H1 (cell line): ENCODE measurements at places on chromosomes 11 and 22. TPM values are rescaled to one million over a fixed set of nuclear protein-coding genes. Genes with fewer than 3 reads are reported as not detected.

OR52E8 gene
- total RNA-seq = not detected in 2 replicates

FANCF gene
- total RNA-seq = 27.2 and 29.4 TPM in 2 replicates

ZNF70 gene
- total RNA-seq = 2.6 and 3.2 TPM in 2 replicates

MRGPRF gene
- 11.0 and 11.9 TPM in 2 replicates for total RNA-seq

FXYD6 gene
- 44.6 and 50.0 TPM in 2 replicates for total RNA-seq

DNA sequence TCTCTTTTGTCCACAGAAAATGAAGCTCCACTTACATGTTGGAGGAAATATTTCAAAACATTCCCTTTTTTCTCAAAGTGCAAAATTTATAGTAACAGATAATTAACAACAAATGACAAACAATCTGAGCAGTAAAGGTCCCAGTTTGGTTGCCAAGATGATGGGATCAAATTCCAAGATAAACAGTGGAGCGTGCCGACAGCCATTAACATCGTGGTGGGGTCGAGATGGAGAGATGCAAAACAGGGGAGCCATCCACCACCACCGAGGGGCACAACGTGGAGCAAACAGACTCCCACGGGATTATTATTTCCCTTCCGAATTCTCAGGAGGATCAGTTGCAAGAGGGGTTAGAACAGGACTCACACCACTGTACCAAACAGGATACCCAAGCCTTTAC is 17.2 kb downstream of the MPPED2 start:
- H3K36me3 ChIP-seq = no peaks in the 10 kb centered on the region
- H3K27ac ChIP-seq = no peak overlapping the region
- no peak overlapping the region for H3K4me3 ChIP-seq
- H3K4me1 ChIP-seq = peaks cover 3% of the 10 kb centered on the region; the same call in 1 of the 2 replicates
- H3K27me3 ChIP-seq = no peaks in the 10 kb centered on the region

GRCh38 chr11:35463331-35463751 is 44.0 kb upstream of the SLC1A2 start:
- peaks cover 4% of the 10 kb centered on the region; the same call in 1 of the 2 replicates for H3K4me1 ChIP-seq
- peaks cover 3% of the 10 kb centered on the region for H3K27me3 ChIP-seq
- no peak overlapping the region for H3K27ac ChIP-seq
- H3K36me3 ChIP-seq = no peaks in the 10 kb centered on the region
- DNase-seq = no peak
- no peak overlapping the region for H3K4me3 ChIP-seq

GRCh38 chr11:57312511-57313021 is 12.2 kb downstream of the TNKS1BP1 start:
- H3K27me3 ChIP-seq = no peaks in the 10 kb centered on the region
- H3K4me1 ChIP-seq = peaks cover 36% of the 10 kb centered on the region
- no peak for DNase-seq
- H3K36me3 ChIP-seq = peaks cover 20% of the 10 kb centered on the region
- H3K4me3 ChIP-seq = no peak overlapping the region

- H3K27ac ChIP-seq = no peak overlapping the region
- H3K36me3 ChIP-seq = peaks cover 8% of the 10 kb centered on the region
- no peak overlapping the region for H3K4me3 ChIP-seq
These were observed 20.1 kb upstream of the PLAAT2 start for GRCh38 chr11:63583357-63583677.

GRCh38 chr22:33302049-33302545 is 243.9 kb upstream of the SYN3 start:
- peak; percentile 64 for DNase-seq
- H3K27ac ChIP-seq = no peak overlapping the region
- no peak overlapping the region for H3K4me3 ChIP-seq
- H3K27me3 ChIP-seq = no peaks in the 10 kb centered on the region

DNA sequence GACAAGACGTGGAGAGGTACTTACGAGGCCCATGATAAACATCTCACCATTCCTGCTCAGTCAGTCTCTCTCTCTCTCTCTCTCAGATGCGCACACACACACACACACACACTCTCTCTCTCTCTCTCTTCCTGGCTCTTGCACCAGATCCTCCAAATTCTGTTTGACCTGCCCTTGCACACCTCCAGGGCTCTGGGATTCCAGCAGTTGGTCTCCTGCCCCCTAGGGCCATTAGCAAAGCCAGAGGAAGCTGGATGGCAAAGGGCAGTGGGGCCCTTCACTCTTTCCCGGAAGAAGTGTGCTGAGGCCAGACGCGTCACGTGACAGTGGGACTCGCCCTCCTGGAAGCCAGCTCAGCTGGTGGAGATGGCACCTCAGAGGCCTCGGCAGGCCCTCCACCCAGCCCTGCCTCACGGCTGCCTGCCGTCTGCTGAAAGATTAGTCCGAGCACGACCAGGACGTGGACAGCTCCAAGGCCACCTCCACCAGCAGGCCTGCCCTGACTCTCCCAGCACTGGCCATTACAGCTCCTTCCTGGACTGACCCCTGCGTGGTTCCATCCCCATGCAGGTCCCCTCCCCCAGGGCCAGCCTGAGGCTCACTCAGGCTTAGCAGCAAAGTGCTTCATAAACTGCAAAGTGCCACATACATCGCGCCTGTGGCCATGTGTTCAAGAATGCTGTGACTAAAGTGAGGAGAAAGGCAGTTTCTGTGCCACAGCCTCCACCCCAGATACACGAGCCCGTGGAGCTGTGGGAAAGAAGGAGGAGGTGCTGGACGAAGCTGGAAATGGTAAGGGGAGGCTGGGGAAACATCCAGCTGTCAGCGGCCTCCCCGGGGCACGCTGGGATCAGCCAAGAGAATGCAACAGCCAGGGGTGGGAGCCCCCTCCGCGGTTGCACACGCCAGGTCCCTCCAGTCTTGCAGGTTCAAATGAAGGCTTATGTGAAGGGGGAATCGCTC is 3.7 kb downstream of the PDGFB start:
- no peak overlapping the region for H3K4me3 ChIP-seq
- H3K4me1 ChIP-seq = peaks cover 21% of the 10 kb centered on the region
- peaks cover 63% of the 10 kb centered on the region for H3K27me3 ChIP-seq
- no peak overlapping the region for H3K27ac ChIP-seq

- DNase-seq = no peak
- H3K4me1 ChIP-seq = no peaks in the 10 kb centered on the region
- H3K4me3 ChIP-seq = no peak overlapping the region
- H3K27me3 ChIP-seq = no peaks in the 10 kb centered on the region
These were observed 18.9 kb downstream of the PLAAT3 start for GRCh38 chr11:63595296-63595695.

DNA sequence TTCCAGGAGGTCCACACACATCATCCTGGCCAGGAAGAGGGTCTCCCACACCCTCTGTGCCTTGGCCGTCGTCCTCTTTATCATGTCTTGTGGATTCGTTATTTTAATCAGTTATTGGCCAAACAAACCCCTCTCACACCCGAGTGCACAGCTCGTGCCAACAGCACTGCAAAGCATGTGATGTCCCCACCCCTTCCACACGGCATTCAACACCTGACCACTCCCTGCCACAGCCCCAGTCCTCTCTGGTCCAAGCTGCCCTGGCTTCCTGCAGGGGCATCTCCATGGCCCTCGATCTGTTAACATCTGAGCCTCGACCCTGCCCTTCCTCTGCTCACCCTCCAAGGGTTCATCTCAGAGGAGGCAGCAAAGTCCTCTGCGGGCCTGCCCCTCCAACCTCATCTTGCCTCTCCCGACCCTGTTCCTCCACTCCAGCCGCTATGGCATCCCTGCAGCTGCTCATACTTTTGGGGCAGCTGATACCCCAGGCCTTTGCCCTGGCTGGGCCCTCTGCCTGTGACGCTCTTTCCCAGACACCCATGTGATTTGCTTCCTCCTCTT is 14.0 kb downstream of the MYEOV start:
- H3K4me1 ChIP-seq = no peaks in the 10 kb centered on the region
- no peak overlapping the region for H3K27ac ChIP-seq

GRCh38 chr11:19924716-19925115 is 212.1 kb downstream of the NAV2 start:
- H3K4me1 ChIP-seq = no peaks in the 10 kb centered on the region; the same call in 1 of the 2 replicates
- no peak overlapping the region for H3K4me3 ChIP-seq
- no peaks in the 10 kb centered on the region for H3K36me3 ChIP-seq
- DNase-seq = no peak
- no peak overlapping the region for H3K27ac ChIP-seq

- no peak overlapping the region for H3K27ac ChIP-seq
- H3K4me3 ChIP-seq = no peak overlapping the region
- H3K4me1 ChIP-seq = no peaks in the 10 kb centered on the region
- no peaks in the 10 kb centered on the region for H3K27me3 ChIP-seq
- peak; percentile 67 for DNase-seq
These were observed 37.3 kb upstream of the CCDC134 start for GRCh38 chr22:41762980-41763779.

- no peak overlapping the region for H3K27ac ChIP-seq
- no peaks in the 10 kb centered on the region for H3K36me3 ChIP-seq
- no peaks in the 10 kb centered on the region for H3K4me1 ChIP-seq
These were observed 138.8 kb upstream of the UBASH3B start for GRCh38 chr11:122516686-122517085.

DNA sequence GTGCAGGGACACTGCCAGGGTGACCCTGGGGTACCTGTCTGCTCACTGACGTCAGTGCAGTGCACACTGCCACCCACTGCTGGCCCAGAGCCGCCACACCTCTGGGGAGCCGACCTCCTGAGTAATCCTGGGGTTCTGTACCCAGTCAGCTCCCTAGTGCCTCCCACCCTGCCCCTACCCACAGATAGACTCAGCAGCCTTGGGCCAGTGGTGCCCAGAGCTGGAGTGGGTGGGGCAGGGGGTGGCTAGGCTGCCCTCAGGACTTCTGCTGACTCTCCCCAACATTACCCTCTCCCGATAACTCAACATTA is 5.8 kb downstream of the NRXN2 start:
- H3K4me1 ChIP-seq = peaks cover 2% of the 10 kb centered on the region
- H3K27ac ChIP-seq = no peak overlapping the region
- no peaks in the 10 kb centered on the region for H3K36me3 ChIP-seq
- DNase-seq = no peak
- H3K27me3 ChIP-seq = peaks cover 49% of the 10 kb centered on the region

GRCh38 chr11:114562166-114562916 is 2.7 kb upstream of the NXPE1 start:
- H3K4me3 ChIP-seq = no peak overlapping the region
- H3K27me3 ChIP-seq = no peaks in the 10 kb centered on the region
- no peak overlapping the region for H3K27ac ChIP-seq
- no peaks in the 10 kb centered on the region for H3K36me3 ChIP-seq
- DNase-seq = no peak
- H3K4me1 ChIP-seq = no peaks in the 10 kb centered on the region

DNA sequence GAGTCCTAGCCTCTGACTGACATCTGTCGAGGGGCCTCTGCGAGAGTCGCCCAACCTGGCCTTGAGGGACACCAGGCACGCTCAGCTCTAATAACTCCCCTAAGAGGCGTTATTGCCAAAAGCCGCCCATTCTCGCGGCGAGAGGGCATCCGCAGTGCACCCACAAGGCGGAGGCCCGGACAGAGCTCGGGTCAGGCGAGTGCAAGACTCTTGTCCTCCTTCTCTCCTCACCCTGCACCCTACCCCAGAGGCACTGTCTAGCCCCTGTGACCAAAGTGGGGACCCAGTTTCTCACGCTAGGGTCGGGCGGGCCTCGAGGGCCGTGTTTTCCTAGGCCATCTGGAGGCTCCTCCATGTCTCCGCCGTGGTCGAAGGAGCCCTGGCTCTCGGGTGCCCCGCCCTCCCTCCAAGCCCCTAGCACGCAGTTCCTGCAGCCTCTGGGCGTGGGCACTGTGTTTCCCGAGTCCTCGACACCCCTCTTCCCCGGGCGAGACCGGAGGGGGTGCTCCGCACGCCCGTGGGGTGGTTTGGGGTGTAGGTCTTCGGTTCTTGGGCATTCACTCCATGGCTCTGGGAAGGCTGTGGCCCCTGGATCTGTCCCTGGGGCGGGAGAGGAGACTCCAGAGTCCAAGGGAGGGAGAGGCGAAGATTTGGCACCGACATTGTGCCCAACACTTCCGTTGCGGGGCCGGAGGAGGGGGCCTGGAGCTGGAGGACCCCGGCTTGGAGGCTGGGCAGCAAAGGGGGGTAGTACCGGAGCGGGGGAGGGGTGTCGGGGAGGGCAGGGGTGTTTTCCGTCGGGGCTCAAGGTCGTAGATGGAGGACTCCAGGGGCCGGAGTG is 1.0 kb downstream of the CHRM4 start:
- H3K27me3 ChIP-seq = peaks cover 19% of the 10 kb centered on the region
- peak; percentile 77 for DNase-seq
- H3K4me1 ChIP-seq = peaks cover 18% of the 10 kb centered on the region
- no peaks in the 10 kb centered on the region for H3K36me3 ChIP-seq

GRCh38 chr11:15233371-15234165 is 118.8 kb downstream of the INSC start:
- no peaks in the 10 kb centered on the region for H3K36me3 ChIP-seq
- DNase-seq = no peak
- H3K4me3 ChIP-seq = no peak overlapping the region

DNA sequence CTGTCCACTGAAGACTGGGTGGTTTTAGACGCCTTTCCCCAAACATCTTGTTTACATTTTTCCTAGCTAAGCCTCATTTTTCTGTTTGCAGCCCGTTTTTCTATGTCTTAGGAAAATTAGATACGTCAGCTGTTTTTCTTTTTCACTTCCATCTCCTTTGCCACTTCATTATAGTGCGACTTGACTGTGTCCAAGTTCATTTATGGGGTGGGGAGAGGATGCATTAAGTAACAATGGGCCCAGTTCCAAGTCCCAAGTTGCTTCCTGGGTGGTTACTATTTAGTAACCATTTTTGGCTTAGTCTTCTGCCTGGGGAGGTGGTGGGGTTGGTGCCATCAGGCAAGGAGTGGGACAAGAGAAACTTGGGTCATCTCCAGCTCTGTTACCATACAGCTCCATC is 83.0 kb downstream of the TRAF6 start:
- DNase-seq = no peak
- H3K27me3 ChIP-seq = no peaks in the 10 kb centered on the region
- H3K4me1 ChIP-seq = no peaks in the 10 kb centered on the region
- no peaks in the 10 kb centered on the region for H3K36me3 ChIP-seq

DNA sequence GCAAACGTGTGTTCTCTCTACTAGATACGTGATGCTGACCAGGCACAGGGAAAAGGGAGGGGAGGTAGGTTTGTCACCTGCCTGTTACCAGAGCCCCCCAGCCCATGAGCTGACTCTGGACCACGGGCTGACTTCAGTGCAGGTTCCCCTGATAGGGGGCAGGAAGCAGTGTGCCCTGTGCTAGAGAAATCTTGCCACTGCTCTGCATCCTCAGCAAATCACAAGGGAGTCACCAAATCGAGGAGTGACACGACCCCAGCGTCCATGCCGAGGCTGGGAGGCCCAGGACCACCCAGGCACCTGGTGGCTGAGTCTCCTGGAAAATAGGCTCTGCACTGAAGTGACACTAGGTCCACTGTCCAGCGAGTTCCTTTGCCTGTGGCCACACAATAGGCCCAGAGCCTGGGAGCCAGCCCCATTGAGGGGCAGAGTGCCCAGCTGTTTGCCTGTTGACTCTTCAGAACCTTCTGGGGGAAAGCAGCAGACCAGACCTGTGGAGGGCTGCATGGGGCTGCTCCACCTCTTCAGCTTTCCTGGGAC is 99.3 kb downstream of the CTTN start:
- DNase-seq = no peak
- H3K27ac ChIP-seq = no peak overlapping the region
- no peaks in the 10 kb centered on the region; the same call in none of the 2 replicates for H3K36me3 ChIP-seq
- no peaks in the 10 kb centered on the region; the same call in 1 of the 2 replicates for H3K4me1 ChIP-seq
